Kasumi-1 (cell line): ENCODE measurements at places on chromosomes 4 and X.

DNA sequence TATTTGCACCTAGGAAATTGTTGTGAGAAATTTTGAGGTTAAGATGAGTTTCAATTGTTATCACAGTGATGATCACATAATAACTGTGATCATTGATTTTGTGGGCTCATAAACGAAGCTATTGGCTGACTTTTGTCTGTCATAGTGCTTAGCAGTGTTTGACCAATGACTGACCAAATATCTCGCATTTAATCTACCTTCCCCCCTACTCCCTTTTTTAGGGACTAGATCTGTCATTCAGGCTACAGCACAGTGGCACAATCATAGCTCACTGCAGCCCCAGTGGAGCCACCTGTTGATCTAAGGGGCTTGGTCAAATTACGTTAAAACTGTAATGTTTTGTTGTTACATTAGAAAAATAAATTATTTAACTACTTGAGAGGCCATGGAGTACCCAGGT, 1.5 kb downstream of the FUNDC2 start:
- DNase-seq = no peak

DNA sequence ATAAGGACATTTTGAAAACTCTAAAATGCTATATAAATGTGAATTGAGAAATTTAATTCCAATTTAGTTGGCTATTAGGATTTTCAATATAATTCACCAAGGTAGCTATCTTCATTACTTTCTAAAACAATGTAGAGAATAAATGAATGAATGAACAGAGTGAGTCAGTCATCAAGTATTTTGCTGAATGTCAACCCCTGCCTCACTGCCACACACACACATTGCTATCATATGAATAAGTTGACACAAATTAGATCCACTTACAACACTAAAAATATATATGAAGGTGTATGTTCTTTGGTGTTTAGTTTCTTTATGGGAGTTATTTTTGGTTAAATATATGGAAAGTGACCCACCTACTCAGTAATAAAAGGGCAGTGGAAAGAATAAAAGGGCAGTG, 141.4 kb upstream of the SMIM10 start:
- no peak for DNase-seq

GRCh38 chr4:26197018-26197779, 123.6 kb upstream of the RBPJ start:
- peak; percentile 92 for DNase-seq

- DNase-seq = peak; percentile 69
Observed at GRCh38 chr4:52588097-52588496, 71.0 kb downstream of the USP46 start.

GRCh38 chrX:118536204-118536603, 40.6 kb downstream of the DOCK11 start:
- DNase-seq = no peak

DNA sequence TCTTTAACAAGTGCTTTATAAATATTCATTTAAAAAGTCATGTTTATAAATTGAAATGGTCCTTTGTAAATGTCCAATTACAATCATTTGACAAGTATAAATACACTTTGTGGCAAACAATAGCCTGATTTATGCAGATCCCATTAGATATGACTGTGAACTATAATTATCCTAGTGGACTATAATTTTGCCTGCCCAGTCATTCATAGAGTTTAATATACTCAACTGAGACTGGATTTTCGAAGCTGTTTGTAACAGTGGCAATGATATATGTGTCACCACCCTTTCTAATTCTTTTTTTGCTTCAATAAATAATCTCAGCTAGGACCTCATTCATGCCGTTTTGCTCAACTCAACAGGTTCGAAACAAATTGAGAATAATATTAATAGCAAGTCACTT, 732.0 kb downstream of the PCDH18 start:
- DNase-seq = no peak

GRCh38 chr4:119543779-119544178, 84.8 kb downstream of the PDE5A start:
- no peak for DNase-seq

DNA sequence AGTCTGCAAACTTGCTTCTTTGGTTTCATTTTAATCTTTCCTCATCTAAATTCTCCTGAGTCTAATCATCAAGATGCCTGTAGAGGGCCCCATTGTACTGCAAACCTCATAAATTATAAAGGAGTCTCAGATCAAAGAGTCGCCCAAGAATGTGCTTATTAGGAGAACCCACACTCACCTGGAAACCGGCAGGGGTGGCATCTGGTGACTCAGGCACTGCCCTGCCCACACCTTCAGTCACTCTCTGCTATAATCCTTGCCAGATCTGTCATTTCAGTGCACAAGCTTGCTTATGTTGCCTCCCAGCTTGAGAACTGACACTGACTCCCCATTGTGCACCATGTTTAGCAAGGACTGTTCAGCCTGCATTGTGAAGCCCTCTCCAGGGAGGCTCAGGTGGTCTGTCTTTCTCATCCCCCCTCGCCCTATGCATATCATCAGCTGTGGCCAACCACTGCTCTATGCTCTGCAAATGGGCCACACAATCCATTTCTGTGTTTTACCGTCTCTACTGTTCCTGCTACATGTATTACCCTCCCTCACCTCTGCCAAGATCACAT, 12.4 kb downstream of the EPGN start:
- peak; percentile 92 for DNase-seq

- no peak for DNase-seq
Observed at GRCh38 chr4:153036931-153037482, 100.9 kb downstream of the FHDC1 start.
